ENCODE measurements at places on chromosomes 3 and 15.

DNA sequence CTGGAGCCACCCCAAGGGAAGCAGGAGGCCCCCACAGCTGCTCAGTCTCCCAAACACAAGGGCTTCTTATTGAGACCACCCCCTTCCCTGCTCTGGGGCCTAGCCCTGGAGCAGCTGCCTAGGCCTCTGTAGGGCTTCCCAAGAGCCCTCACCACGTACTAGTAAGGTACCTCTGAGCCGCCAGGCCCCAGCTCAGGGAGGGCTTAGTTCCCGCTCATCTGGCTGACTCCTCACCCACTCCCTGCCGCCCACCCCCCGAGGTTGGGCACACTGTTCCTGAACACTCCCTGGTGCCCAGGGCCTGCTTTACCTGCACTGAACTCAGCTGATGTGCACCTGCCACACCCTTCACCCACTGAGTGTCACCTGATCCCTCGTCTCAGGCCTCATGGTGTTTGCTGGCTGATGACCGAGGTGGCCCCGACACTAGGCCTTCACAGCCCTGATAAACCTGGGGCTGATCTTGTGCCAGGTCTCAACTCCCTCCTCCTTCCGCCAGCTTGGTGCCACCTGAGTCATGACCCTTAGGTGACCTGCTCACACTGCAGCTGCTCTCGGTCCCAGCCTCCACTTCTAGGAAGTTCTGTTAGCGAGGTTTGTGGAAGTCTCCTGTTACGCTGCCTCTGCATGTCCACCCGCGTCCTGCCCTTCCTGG, 18.0 kb upstream of the SPTBN5 start:
- no peak for DNase-seq

DNA sequence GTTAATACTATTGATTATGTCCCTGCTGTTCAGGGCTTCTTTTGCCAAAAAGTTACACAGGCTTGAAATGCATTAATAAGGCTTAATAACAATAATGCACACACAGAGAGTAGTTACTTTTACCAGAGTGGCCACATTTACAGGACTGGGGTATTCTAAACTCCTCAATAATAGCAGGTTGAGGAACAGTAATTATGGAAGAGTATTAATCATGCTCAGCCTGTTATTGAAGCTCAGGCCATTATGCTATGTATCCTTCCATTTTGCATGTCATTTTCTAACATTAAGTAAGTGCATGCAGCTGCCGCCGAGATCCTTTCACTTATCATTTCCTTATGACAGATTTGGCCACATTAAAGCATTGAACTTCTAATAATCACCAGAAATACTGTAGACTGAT, 5.7 kb downstream of the ARRDC4 start:
- no peak for DNase-seq

DNA sequence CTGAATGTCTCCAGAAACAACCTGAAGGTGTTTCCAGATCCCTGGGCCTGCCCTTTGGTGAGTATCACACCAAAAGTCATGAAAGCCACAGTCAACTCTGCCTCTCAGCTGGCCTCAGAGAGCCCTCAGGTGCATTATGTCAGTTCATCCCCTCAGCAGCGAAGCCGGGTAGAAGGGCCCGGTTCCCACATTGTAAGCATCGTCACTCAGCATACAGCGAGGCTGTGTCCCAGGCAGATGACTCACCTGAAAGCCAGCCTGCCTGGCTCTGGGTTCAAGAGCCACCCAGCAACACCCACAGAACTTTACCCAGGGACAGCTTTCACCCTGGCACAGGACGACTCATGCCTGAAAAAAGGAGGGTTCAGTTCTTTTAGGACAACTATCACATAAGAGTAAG, 91.6 kb downstream of the LRRK1 start:
- no peak for DNase-seq

GRCh38 chr3:15040844-15041243, 24.3 kb downstream of the MRPS25 start:
- no peak for DNase-seq

- DNase-seq = no peak
These were observed 24.5 kb downstream of the CHDH start for GRCh38 chr3:53821631-53822121.

GRCh38 chr3:78348664-78349063, 1308.8 kb downstream of the ROBO2 start:
- DNase-seq = no peak

DNA sequence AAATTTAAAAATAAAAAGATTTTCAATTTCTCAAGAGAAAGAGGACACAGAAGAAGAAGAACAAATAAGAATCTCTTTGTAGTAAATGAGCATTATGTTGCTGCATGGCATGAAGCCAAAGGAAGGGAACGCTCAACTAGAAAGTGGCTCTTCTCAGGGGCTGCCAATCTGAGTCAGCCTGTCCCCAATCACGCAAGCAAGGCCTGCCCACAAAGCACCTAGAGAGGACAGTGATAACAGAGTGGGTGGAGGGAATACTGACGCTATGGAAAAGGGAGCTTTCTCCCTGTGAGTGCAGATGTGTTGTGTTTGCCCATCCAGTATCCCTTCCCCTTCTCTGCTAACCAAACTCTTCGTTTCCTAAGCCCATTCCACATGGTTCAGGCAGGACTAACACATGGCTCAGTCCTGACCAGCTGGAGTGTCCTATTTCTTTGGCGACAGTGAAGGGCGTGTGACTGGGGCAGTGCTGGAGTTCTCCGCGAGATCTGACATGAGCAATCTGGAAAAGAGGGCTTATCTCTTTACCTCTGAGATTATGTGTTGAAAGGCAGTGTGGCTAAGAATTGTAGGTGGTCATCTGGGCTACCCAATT, 14.2 kb downstream of the FBN1 start:
- no peak for DNase-seq

- DNase-seq = peak; percentile 39
These were observed 43.0 kb downstream of the RAD54L2 start for GRCh38 chr3:51581524-51581923.

DNA sequence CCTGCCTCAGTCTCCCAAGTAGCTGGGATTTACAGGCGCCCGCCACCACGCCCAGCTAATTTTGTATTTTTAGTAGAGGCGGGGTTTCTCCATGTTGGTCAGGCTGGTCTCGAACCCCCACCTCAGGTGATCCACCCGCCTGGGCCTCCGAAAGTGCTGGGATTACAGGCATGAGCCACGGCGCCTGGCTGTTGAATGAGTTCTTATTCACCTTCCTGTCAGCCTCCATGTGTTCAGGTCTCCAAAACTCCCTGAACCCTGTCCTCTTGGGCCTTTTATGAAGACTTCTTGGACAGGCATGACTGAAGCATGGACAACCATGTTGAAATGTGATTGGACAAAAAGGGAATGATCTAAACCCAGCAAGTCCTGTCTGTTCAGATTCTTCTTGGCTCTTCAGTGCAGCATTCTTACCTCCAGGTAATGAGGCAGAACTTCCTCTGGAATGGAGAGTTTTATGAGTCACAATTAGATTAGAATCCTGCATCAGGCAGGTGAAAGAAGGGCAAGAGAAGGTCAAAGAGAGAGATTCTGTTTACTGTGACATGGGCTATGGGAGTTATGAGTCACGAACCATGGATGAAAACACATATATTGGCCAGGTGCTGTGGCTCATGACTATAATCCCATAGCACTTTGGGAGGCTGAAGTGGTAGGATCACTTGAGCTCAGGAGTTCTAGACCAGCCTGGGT, 23.1 kb upstream of the EIF4A2 start:
- no peak for DNase-seq

DNA sequence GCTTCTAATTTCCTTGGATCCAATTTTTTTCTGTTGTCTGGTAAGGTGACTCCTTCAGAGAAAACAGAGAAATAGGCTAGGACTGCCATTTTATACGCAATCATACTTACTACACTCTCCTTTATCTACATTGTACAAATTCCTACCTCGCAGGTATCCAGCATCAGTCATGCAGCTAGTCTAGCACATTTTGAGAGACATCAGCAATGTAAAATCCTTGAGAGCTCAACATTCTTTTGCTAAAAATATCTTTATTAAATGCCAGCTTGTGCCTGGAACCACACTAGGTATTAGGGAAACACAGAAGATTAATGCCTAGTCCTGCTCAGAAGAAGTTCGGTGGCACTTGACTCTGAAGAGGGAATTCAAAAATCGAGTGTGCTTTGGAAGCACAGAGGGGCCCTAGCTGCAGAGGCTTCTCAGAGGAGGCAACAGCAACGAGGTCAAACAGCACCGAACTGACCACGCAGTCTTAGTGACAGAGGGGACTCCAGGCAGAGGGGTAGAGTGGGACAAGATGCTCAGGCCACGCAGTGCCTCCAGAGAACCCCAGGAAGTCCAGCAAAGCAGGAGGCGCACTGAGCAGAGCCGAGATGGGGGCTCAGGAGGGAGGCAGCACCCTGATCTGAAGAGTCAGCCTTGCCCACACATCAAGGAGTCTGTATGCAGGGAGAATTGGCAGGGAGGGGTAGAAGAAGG, 3.5 kb downstream of the FAM174B start:
- no peak for DNase-seq

DNA sequence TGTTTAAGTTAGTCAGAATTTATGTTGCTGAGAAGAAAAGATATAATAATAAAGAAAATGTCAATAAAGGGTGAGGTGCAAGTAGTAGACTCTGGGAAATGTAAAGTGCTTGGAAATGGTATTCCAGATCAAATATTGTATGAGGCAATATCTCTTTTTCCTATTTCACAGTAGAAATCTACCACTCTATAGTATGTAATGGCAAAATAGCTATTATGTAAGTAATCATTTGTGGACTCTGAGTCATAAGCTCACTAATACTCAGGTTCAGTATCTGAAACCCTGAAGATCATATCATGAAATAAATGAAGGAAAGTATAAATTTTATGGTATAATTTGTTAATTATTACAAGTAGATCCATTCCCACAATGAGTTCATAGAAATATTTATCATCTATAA, 322.1 kb downstream of the PYDC2 start:
- no peak for DNase-seq

DNA sequence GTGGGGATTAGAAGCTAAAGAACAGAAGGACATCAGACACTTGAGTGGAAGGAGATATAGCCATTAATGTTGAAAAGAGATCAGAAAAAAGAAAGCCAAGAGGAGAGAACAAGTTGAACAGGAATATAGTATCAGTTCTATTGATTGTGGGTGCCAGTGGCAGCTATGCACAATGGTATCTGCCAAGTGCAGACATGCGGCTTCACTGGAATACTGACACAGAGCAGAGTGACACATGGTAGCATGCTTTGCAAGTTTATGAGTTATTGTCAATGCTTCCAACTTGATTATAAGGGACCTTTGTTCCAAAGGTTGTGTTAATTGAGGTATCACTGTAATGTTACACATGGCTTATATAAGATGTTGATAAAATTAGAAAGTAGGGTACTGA, 42.0 kb upstream of the TP63 start:
- no peak for DNase-seq
